ENCODE measurements at places on chromosomes 3 and 15.

- no peak for DNase-seq
Measured at GRCh38 chr15:66229790-66230465, 23.6 kb downstream of the MEGF11 start.

DNA sequence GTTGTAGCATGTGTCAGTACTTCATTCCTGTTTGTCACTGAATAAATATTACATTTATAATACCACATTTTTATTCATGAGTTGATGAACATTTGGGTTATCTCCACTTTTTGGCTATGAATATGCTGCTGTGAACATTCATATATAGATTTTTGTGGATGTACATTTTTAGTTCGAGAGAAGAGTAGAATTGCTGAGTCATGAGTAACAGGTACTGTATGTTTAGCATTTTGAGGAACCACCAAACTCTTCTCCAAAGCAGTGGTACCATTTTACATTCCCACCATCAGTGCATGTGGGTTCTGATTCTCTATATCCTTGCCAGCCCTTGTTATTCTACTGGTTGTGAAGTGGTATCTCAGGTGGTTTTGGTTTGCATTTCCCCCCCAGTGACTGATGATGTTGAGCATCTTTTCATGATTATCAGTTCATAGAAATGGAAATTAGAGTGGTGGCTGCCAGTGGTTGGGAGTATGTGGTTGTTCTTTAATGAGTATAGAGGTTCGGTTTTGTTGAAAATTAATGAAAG lies 59.6 kb downstream of the CCDC66 start:
- DNase-seq = no peak

- DNase-seq = no peak
Measured at GRCh38 chr3:28050885-28051284, 190.5 kb upstream of the CMC1 start.

DNA sequence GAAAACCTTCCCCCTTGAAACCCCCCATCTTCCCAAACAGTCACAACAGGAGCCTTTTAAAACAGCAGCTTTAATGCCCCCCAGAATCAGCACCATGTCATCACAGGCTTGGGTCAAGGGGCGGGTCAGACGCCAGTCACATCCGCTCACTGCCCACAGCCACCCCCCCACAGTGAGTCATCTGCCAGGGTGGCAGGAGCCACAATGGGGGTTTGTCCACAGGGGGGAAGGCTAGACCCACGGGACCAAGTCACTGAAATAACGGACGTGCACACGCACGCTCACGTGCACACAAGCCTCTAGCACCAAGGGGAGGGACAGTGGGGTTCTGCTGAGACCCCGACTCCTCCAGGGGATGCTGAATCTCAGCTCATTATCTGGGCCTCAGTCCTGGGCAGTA lies 441 bp upstream of the UCN2 start:
- DNase-seq = no peak

DNA sequence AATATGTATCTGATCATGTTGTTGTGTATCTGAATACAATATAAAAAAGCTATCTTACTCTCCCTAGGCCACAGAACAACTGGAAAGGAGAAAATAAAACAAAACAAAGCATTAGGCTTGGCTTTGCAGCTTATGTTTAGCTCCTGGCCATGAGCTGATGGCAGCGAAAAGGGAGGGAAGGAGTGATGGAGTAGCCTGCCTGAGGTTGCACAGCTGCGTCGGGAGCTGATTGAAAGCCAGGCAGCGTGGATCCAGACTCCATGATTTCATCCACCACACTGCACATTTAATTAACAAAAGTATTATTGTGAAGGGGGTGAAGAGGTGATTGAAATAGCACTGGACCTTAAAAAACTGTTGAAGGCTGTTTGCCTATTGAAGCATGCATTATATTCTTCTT lies 212.2 kb downstream of the GABRG3 start:
- no peak for DNase-seq

GRCh38 chr3:106326941-106327695 lies 458.3 kb upstream of the CBLB start:
- DNase-seq = no peak

GRCh38 chr3:35296533-35296932 lies 342.8 kb upstream of the ARPP21 start:
- DNase-seq = no peak

DNA sequence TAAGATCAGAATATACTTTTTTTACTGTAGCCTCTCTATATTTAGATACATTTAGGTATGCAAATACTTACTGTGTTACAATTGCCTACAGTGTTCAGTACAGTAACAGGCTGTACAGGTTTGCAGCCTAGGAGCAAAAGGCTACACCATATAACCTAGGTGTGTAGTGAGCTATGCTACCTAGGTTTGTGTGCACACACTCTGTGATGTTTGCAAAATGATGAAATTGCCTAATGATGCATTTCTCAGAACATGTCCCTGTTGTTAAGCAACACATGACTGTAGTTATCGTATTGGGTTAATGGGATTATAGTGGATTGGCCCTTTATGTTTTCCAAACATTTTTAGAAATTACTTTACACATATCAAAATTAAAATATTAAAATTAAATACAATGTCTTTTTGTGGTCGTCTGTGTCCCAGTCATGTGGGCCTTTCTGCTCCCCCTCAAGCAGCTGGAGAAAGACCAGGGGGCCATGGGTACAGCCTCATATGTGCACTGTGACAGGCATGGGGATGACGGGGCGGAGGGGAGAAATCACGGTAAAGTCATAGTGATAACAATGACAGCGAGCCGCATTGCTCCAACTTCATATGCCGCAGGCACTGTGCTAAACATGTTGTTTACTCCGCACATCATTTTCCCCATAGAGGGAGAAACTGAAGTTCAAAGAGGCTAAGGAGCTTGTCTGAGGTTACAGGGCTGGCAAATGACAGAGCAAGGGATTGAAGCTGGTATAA lies 27.4 kb upstream of the PLA2G4E start:
- no peak for DNase-seq

- no peak for DNase-seq
Measured at GRCh38 chr3:196793246-196793645, 53.6 kb downstream of the PAK2 start.

DNA sequence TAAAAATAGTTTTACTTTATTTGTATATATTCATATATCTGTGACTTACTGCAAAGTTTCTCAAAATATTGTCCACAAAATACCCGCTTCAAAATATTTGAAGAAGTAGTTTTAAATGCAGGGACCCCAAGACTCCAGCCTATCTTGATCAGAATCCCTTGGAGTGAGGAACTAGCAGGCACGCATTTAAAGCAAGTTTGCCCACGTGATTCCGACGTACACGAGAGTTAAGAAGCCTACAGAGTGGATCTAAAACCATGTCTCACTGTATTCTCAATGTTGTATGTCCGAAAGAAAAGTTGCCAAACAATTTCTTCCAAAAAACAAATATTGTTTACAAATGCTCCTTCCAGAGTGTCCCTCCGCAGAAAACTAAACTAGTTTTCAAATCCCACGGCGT lies 1.7 kb downstream of the GABRB3 start:
- DNase-seq = no peak

DNA sequence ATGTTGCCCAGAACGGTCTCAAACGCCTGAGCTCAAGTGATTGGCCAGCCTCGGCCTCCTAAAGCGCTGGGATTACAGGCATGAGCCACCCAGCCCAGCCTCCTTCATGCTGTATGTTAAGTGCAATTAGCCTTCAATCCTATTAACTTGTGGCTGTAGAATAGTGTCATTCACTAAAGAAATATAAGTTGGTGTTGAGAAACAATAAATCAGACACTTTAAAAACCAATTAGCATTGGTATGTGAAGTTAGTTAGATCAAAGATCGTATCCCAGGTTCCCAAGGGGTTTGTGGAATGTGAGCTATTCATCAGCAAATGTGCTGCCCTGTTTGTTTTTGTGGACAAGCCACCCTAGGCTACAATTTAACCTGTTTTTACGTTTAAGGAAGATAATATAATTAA lies 11.0 kb upstream of the PIK3CB start:
- no peak for DNase-seq

DNA sequence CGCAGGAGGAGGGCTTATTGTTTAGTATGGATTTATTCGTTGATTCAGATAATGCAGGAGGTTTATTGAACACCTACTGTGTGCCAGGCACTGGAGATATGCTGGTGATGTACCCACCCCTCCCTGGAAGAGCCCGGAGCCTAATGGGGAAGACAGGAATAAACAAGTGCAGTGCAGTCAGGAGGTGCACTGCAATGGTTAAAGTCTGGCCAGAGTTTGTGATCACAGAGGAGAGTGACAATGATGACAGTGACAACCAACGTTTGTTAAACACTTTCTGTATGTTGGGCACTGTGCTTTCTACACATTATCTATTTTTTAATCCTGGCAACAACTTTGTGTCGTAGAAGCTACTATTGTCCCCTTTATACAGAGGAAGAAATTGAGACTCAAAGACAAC lies 70.4 kb downstream of the THSD4 start:
- DNase-seq = no peak

DNA sequence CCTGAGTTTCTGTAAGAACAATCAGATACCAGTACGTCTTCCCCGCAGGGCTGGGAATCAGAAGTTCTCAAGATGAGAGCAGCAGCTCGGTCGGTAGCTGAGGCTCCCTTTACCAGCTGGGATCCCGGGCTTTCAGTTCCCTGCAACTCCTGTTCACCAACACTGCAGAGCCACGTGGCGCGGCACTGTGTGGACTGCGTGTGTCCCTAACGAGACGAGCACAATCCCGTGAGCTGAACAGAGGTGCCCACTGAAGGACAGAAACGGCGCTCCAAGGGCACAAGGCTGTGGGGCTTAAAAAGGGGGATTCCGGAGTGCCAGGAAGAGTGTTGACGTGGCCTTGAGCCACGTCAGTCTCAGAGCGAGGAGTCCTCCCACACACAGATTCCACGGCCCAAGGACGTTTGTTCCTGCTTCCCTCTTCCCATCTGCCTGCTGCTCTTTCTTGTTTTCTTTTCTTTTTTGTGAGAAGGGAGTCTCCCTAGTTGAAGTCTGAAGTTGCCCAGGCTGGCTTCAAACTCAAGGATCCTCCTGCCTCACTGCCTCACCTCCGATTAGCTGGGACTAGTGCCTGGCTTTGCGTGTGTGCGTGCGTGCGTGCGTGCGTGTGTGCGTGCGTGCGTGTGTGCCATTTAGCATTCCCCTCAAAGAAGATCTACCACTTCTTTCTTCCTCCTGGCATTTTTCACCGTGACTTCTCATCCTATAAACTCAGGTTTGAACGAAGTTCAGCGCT lies 37.1 kb upstream of the RPL35A start:
- DNase-seq = no peak
